ENCODE measurements at places on chromosomes 5 and 9. TPM values are rescaled to one million over a fixed set of nuclear protein-coding genes. Genes with fewer than 3 reads are reported as not detected.

DNA sequence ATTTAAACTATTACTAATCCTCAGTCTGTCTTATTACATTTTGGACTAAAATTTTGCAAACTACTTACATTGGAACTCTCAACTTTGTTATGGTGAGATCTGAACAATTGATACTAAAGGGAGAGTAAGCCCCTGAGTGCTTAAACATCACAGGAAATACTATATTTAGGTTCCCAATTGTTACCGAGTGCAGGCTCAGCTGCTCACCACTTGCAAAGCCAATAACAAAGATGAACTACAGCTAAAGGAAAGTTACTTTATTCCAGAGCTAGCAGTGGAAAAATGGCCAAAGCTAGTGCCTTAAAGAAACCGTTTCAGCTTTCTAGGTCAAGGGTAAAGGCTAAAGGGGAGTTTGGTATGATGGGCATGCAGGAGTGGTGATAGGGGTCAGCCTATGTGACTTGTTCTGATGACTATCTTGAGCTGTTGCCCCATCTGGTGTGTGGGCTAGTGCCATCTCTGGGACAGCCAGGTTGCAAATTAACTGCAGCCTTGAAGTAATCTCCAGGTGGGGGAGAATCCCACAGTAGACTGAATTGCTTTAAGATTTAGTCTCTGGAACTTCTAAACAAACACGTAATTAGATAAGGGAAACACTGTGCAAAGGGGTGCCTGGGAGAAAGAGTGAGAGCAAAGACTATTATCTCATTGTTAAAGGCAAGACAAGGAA is 7.8 kb upstream of the NDUFB6 start:
- no peak for DNase-seq

- DNase-seq: no peak
Measured at GRCh38 chr5:67731886-67732285, 483.7 kb upstream of the PIK3R1 start.

- DNase-seq: no peak
Measured at GRCh38 chr9:125258832-125259534, 2.6 kb upstream of the GAPVD1 start.

DNA sequence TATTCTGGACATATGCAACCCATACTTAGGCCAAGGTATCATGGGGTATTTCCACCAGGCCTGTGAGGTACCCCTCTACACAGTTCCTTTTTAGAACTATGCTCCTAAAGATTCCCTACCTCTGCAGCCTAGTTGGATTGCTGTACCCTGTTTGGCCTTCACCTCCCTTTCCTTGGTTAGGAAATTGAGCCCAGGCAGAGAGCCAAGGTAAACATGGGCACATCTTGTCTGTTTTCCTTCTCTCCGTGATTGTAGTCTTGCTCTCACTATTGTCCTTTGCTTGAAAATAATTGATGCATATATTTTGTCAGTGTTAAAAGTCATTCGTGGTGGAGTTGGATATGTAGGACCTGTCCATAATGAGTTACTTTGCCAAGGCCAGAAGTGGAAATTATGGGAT is 26.7 kb downstream of the BDP1 start:
- peak; percentile 53 for DNase-seq

DNA sequence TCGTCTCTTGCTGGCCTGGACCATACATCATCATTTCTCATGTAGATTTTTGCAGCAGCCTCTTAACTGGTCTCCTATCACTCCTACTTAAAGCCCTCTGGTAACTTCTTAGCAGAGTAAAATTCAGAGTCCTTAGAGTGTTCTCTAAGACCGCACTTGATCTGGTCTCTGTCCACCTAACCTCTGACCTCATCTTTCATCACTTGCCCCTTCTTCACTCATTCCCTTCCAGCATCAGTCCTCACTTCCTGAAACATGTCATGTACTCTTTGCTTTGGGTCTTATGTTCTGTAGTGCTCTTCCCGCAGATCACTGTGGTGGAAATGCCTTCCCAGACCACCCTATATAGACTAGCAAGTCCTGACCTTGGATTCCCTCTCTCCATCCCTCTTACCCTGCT is 9.8 kb downstream of the LARP1 start:
- no peak for DNase-seq

GRCh38 chr9:81737871-81738507 is 48.6 kb upstream of the TLE1 start:
- peak; percentile 91 for DNase-seq

- DNase-seq: no peak
Measured at GRCh38 chr5:176959051-176959450, 47.5 kb downstream of the UIMC1 start.

- DNase-seq: no peak
Measured at GRCh38 chr9:33952066-33952465, 96.6 kb downstream of the UBAP2 start.

GRCh38 chr9:37956904-37957663 is 53.2 kb upstream of the SLC25A51 start:
- no peak for DNase-seq

DNA sequence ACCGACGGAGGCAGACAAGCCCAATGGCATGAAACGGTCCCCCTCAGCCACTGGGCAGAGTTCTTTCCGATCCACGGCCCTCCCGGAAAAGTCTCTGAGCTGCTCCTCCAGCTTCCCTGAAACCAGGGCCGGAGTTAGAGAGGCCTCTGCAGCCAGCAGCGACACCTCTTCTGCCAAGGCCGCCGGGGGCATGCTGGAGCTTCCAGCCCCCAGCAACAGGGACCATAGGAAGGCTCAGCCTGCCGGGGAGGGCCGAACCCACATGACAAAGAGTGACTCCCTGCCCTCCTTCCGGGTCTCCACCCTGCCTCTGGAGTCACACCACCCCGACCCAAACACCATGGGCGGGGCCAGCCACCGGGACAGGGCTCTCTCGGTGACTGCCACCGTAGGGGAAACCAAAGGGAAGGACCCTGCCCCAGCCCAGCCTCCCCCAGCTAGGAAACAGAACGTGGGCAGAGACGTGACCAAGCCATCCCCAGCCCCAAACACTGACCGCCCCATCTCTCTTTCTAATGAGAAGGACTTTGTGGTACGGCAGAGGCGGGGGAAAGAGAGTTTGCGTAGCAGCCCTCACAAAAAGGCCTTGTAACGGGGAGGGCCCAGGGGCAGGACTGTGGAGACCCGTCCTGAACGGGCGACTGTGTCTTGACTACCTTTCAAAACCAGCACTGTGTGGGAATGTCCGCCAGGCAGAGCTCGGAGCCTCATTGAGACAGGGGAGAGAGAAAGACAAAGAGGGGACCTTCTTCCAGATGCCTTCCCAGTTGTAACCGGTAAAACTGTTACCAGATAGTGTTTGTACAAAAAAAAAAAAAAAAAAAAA is 29.9 kb downstream of the CD180 start:
- peak; percentile 32 for DNase-seq

DNA sequence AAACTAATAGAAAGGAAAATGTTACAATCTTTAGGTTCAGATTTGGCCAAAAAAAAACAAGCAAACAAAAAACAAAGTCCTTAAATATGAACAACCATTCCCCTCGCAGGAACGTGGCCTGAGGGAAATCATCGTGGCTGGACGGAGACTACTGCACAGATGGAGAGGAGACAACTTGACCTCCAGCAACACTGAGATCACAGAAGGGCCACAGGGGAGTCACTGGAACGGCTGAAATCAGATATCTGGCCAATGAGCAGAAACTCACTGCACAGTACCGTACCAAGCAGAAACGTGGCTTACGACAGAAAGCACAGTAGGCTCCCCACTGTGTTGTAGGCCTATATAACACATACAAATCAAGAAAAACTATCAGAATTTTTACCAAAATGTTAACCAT is 27.7 kb downstream of the CAMSAP1 start:
- no peak for DNase-seq

GRCh38 chr9:133457748-133458147 is 2.0 kb upstream of the CACFD1 start:
- no peak for DNase-seq

GRCh38 chr9:91746904-91747303 is 203.1 kb downstream of the ROR2 start:
- DNase-seq: peak; percentile 83

- no peak for DNase-seq
Measured at GRCh38 chr5:102815540-102816332, 60.6 kb downstream of the PAM start.

GRCh38 chr5:3845230-3845629 is 249.6 kb downstream of the IRX1 start:
- peak; percentile 41 for DNase-seq

GRCh38 chr9:119768266-119768665 is 399.0 kb upstream of the BRINP1 start:
- DNase-seq: no peak

GRCh38 chr5:95057615-95058014 is 227.3 kb downstream of the MCTP1 start:
- DNase-seq: no peak

GRCh38 chr9:93463638-93464248 is 10.4 kb upstream of the FAM120AOS start:
- DNase-seq: no peak

- peak; percentile 79 for DNase-seq
Measured at GRCh38 chr5:2680979-2681378, 70.5 kb downstream of the IRX2 start.

- DNase-seq: peak; percentile 39
Measured at GRCh38 chr5:173746047-173746646, 129.7 kb upstream of the BOD1 start.

- DNase-seq: peak; percentile 83
Measured at GRCh38 chr9:88949961-88950340, 41.3 kb upstream of the S1PR3 start.

DNA sequence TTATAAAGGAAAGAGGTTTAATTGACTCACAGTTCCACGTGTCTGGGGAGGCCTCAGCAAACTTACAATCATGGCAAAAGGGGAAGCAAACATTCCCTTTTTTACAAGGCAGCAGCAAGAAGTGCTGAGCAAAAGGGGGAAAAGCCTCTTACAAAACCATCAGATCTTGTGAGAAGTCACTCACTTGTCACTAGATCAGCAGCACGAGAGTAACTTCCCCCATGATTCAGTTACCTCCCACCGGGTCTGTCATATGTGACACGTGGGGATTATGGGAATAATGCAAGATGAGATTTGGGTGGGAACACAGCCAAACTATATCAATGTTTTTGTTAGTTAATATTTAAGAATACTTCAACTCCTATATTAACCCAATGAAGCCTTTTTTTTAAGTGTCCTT is 275.2 kb upstream of the CDH9 start:
- no peak for DNase-seq

- DNase-seq: no peak
Measured at GRCh38 chr5:32475334-32476097, 31.0 kb upstream of the ZFR start.

GRCh38 chr9:91816356-91816755 is 133.7 kb downstream of the ROR2 start:
- DNase-seq: no peak

DNA sequence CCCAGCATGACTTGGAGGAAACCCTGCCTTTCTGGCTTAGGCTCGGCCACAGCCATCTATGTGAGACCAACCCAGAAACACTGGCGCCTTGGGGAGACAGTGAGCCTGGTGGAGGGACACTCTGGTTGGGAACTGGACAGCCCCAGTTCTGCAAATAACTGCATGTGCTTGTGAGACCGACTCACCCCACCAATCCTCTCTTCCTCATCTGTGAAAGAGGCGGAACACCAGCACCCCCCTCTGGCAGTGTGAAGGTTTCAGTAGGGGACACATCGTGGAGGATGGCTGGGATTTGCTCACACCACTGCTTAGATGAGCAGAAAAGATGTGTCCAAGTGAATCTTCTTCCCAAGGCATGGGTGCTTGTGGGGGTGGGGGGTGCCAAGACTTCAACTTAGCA is 43.4 kb upstream of the N4BP3 start:
- DNase-seq: peak; percentile 73

DNA sequence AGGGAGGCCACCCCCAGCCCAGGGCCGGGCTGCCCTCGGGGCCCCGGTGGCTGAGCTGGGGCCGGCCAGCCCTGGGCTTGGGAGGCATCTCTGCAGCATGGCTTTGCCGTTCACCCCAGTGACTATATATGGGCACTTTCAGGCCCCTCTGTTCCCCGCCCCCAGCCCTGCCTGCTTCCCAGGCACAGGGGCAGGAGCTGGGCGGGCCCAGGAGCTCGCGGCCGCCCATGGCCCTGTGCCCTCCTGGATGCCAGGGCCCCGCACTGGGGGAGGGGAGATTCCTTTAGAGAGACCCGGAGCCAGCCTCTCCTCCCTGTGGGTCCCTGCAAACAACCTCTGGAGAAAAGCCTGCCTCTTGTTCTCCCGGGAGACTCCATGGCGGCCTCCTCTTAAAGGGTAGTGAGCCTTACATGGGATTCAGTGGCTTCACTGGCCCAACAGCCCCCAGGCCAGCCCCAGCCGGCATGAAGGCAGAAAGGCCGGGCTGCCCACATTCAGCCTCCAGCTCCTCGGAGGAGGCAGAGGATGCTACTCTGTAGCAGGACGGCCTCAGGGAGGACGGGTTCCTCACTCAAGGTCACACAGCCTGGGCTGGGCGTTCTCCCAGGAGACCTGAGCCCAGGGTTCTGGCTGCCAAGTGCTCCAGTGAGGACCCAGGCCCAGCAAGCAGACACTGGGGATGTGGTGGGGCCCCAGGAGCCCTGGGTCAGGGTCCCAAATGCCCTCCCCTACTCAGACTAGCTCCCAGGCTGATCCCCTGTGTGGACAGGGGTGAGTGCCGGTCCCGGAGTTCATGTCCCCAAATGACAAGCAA is 4.1 kb downstream of the NACC2 start:
- DNase-seq: no peak

DNA sequence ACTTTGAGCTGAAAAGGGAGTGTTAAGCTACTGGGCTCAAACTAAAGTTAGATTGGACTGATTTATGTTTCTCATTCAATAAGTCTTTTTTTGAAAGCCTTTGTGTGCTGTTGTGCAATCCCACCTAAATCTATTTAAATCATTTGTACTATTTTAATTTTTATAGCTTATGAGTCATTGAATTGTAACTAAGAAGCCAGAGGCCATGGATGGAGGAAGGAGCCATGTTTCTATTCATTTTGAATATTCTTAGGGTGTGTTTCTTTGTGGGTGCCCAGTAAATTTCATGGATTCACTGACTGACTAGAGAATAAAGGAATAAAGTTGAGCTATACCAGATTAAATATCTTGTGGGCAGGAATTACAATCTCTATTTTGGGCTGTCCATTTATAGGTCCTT is 238.5 kb downstream of the KIF4B start:
- DNase-seq: no peak

DNA sequence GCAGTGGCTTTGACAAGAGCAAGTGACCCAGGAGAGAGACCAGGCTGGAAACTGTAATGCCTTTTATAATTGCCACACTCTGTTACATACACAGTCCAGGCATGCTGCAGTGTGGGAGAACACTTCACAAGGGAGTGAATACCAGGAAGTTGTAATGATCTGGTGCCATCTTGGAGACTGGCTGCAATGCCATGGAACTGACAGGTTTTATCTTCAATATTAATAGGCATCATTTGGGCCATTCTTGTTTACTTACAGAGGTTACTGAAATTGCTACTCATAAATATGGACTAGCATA is 274.3 kb downstream of the AUH start:
- DNase-seq: no peak

- DNase-seq: peak; percentile 98
Measured at GRCh38 chr9:134455934-134456755, 129.9 kb downstream of the RXRA start.

GRCh38 chr5:43121913-43122484 is 1.3 kb downstream of the ZNF131 start:
- peak; percentile 37 for DNase-seq

The LECT2 gene
- total RNA-seq: not detected

The INSL4 gene
- not detected for total RNA-seq

The IL9 gene
- not detected for total RNA-seq

The CMYA5 gene
- 0.17 TPM for total RNA-seq

The KCNV2 gene
- total RNA-seq: not detected

The TXNDC8 gene
- total RNA-seq: not detected

The ANKRD34B gene
- total RNA-seq: 0.06 TPM

The FCN2 gene
- not detected for total RNA-seq
